ENCODE measurements at places on chromosomes 5 and 9.

- DNase-seq, result no peak
These were observed 20.8 kb downstream of the ASS1 start for GRCh38 chr9:130465383-130466096.

GRCh38 chr9:16626577-16627130, 243.8 kb downstream of the BNC2 start:
- DNase-seq, result no peak

DNA sequence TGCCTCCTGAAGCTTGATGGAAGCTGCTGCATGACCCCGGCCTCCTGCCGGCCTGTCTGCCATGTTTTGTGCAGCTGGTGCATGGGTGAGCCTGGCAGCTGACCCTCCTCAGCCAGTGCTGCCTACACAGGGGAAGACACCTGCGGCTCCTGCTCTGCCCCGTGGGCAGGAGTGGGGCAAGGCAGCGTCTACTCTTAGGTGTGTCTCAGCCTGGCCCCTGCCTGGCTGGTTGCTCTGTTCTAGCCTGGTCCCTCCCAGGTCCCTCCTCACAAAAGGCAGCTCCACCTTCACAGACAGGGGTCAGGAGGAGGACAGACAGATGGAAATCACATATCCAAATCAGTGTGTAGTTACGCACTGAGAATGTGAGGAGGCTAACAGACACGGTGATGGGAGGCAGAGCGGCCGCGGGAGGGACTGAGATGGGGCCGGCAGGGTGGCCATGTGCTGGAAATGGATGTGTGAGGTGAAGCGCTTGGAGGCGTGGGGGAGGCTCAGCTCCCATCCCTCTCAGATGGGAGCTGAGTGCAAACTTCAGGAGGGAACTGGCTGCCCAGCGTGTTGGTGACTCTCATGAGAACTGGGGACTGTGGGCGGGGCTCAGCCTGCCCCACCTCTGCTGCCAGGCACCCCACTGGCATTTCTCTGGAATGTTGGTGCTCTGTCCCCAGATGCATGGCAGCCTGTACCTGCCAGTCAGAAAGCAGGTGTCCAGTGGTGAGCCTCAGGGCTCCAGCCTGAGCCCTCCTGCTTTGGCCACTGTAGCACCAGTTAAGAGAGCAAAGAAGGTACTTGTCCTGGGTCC, 43.4 kb downstream of the PPARGC1B start:
- DNase-seq, result no peak

GRCh38 chr5:140038373-140038957, 4.6 kb downstream of the NRG2 start:
- no peak for DNase-seq

Measured in T1000 (cell line).